K562 (cell line): ENCODE measurements at places on chromosomes 2 and 18.

DNA sequence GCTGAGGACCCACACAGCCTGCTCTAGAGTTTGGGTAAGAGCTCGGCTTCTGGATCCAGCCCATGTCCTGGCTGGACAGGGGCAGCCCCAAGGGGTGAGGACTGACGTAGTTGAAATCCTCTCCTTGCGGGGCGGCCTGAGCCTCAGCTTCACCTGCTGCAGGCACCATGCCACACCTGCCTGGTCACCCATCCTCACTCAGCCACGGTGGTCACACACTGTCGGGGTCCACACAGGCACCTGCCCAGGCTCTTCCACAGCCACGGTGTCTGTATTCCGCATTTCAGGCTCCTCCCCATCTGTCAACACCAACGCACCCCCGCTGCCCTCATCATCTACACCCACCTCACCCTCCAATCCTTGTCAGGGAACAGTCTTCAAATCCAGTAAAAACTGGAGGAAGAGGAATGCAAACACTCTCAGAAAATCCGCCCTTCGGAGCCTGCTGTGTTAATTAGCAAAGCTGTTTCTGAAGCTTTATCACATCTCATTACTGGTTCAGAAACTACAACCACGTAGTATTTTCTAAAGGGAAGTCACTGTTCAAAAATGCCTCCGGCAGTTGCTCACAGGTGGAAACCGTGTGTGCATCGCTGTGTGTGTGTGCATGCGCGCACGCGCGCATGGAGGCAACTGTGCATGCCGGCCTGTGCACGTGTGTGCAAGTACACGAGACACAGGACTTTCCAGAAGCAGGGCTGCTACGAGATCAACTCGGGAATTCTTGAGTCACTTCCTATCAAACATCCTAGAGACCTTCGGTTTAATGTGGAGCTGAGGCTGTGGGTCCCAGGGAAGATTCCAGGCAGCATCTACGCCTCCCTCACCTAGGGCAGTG lies 38.2 kb downstream of the SLC66A2 start:
- DNase-seq = no peak

GRCh38 chr2:64823794-64824193 lies 165.4 kb upstream of the SLC1A4 start:
- DNase-seq = no peak

DNA sequence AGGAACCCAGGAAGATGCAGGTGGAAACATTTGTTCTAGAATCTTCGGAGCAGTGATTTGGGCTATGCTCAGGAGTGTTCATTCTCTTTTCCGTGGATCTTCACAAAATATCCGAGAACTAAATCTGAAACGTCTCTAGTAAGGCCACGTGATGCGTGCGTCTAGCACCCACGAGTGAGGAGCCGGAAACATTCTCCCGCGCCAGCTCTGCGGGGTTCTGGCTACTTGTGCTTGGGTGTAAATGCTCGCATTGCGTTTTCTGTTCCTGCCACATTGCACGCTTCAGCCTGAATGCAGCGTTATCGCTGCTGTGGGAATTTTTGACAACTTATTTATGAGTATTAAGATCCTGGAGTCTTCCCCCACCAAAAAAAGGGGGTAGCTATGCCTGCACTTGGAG lies 71.4 kb downstream of the KLHL29 start:
- DNase-seq = no peak

DNA sequence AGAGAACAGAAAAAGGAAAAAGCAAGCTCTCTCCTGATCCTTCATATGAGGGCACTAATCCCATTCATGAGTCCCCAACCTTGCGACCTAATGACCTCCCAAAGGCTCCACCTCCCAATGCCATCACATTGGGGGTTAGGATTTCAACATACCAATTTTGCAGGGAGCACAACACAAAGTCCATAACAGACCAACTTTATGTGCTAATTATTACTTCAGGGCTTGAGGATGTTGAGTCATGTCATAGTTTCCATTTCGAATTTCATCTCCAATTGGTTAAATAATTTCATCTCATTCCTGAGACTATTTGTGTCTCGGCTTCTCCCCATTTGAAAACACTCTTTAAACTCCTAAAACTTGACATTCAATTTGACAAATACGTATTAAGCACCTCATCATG lies 69.9 kb upstream of the KLF7 start:
- DNase-seq = no peak

DNA sequence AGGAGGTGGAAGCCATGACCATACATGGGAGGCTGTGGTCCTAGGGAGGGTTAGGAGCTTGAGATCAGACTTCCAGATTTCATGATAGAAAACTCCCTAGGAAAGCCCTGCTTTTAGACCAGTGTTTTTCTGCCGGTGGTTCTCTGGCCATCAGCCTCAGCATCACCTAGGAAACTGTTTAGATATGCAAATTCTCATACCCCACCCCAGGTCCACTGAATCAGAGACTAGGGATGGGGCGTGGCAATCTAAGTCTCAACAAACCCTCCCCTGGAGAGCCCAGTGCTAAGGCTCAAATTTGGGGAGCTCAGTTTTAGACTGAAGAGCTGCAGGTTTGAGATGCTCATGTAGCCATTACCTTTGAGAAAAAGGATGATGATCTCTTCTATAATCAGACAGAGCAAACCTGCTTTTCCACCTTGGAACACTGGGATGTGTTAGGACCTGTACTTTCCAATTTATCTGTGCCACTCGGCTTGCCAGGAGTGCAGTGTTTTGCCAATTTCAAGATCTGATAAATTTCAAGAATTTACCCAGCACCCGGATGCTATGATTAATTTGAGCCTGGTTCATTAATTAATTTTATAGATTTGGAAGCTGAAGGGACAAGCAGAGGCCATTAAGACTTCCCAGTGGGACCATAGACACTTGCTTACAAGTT lies 31.5 kb upstream of the LYPD6B start:
- DNase-seq = no peak

DNA sequence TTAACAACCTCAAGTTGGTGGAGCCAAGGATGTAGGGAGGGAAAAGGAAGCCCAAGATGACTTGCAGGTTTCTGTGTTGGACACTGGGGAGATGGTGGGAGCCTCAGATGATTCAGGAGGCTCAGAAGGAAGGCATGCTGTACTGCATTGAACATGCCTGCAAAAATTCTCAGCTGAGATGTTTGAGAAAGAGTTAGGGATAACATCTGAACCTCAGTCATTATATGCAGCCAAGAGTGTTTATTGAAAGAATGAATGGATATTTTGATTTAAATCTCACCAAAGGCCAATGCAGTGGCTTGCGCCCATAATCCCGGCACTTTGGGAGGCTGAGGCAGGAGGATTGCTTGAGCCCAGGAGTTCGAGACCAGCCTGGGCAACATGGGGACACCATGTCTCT lies 243.0 kb downstream of the MYCN start:
- DNase-seq = no peak
